ENCODE measurements at places on chromosomes 4 and X.

DNA sequence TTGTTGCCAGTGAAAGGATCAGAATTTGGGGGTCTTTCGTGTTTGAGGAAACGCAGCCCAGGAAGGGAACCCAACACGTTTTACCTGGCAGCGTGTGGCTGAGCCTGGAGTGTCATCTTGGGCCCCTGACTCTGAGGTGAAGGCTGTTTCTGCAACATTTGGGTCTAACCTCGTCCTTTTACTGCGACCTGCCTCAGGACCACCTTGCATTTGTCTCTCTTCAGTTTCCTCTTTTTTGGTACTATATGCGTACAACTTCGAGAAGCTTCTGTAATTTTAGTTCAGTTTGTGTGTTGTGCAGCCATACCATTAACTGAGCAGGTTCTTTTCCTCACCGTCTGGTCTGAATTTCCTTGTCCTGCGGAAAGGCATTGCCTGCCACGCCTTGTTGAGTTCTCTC, 61.5 kb downstream of the TMEM131L start:
- DNase-seq, result no peak

DNA sequence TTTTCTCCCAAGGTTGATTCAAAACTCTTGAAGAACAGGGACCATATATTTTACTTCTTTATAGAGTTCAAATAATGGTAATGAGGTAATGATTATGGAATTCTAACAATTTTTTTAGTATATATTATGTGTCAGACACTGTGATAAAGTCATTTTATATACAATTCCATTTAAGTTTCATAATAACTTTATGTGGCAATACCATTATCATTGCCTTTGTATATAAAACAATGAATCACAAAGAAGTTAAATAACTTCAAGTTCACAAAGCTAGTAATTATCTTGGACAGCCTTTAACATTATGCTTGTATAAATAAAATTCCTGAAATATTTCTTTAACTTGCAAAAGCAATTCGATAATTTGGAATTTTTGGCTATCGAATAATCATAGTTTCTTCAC, 20.6 kb downstream of the MAGEC1 start:
- no peak for DNase-seq

- no peak for DNase-seq
These were observed 89.8 kb upstream of the ARMCX2 start for GRCh38 chrX:101749436-101749835.

- DNase-seq, result no peak
These were observed 57.1 kb downstream of the RELL1 start for GRCh38 chr4:37628977-37629609.

GRCh38 chr4:153152501-153153338, 51.5 kb upstream of the TRIM2 start:
- DNase-seq, result peak; percentile 80

- DNase-seq, result no peak
These were observed 72.9 kb downstream of the WDR19 start for GRCh38 chr4:39255266-39255665.

- DNase-seq, result no peak
These were observed 219.8 kb upstream of the GYPA start for GRCh38 chr4:144360146-144360793.

- DNase-seq, result no peak
These were observed 35.4 kb upstream of the UGT2A3 start for GRCh38 chr4:68987007-68987406.

GRCh38 chr4:108383157-108383556, 214.4 kb upstream of the LEF1 start:
- DNase-seq, result no peak

GRCh38 chr4:112517911-112518310, 1.9 kb upstream of the NEUROG2 start:
- no peak for DNase-seq

DNA sequence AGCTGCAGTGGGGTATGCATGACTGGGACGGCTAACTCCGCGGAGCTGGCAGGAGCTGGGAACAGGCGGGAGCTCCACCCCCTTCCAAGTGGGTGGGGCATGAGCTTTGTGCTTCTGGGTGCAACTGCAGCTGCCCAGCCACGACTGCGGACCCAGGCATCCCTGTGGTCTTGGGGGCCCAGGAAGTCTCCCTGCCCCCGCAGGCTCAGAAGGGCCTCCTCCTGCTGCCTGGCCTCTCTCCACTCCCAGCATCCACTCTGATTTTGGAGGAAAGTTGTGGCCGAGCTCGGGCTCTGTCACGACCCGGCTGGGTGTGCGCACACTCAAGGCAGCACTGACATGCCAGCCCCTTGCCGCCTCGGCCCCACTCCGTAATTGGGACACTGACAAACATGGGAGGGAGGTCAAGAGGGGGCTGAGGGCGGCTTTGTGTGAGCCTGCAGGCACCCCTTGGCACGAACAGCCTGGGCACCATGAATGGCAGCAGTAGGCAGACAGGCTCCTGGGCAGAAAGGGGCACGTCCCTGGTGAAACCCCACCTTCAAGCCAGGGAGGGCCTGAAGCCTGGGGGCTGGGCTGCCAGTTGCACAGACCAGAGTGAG, 822.6 kb downstream of the GLUD2 start:
- peak; percentile 40 for DNase-seq

DNA sequence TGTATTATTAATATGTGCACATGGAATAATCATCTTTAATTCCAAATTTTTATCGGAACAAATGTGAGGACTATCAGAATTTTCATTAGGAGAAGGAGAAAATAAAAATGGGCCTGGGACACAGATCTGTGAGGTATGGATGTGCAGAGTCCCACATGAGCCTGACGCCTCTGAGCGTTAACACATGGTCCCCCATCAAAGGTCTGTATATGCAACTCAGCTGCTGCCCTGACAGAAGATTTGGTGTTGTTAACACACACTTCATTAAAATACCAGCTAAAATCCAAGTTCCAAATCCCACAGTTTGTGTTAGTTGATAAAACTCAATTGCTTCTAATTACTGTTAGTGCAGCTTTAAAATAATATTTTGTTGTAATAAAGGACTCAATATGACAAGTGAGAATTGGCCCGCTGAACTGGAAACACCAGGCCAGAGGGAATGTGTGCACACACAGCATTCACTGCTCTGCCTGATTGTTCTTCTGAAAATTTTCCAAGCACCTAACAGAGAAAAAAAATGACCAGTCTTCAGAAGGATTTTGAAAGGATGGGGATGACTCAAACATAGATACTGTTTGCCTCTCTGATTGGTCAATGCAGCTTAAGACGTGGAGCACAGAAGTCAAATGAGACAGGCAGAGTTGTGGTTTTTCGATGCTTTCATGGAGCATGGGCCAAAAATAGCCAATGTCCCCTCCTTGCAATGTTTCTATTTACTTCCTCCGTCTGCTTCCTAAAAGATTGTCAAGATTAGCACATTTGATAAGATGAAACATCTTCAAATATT, 266.6 kb downstream of the NKX6-1 start:
- DNase-seq, result no peak

DNA sequence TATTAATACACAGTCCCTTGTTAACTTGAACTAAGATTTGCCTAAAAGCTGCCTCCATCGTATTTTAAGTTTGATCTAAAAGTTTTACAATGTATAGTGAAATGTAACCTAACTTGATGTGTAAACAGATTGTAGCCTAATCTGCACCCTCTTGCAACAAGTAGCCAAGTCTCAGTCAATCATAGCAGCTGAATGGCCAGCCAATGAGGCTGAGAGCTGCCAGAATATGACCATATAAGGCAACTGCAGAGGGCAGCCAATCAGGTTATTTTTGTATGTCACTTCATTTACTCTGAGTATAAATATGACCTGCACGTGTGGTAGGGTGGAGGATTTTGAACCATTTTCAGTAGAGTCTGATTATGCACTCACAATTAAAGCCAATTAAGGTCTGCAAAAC, 51.2 kb upstream of the SPANXN3 start:
- DNase-seq, result no peak

- DNase-seq, result no peak
These were observed 40.4 kb upstream of the MAP3K15 start for GRCh38 chrX:19555683-19556082.

DNA sequence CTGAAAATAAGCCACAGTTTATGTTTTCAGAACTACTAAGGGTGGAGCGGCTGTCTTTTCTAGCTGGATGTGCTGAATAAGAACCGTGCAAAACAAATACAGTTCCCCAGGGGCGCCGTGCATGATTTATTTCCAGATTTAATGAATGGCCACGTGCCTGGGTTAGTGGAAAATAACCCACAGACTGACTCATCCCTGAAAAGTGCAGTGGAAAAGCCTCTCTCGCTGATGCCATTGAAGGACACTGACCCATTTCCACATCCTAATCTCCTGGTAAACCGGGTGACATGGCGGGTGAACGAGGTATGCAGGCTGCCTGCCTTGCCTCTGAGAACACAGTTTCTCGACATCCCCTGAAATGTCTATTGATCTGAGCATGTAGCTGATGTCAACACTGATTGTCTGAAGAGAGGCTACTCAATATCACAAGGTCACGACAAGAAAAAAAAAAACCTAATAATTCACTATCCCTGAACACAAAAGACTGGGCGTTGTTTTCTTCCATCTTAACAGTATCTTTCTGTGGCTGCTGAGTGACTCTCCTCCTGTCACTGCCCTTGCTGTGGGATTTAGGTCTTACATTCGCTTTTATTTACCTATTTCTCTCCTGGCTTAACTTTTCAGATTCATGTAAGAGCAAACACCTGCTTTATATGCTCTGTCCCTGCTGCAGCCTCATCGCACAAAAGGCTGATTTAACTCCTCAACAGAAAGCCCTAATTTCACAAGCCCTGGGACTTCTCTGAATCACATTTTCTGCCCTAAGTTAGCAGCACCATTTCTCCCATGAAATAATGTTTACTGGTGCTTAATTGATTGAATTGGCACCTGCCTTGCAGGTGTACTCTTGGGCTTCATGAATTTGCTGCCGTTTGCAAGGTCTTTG, 76.9 kb upstream of the SCOC start:
- DNase-seq, result peak; percentile 62

- no peak for DNase-seq
These were observed 260.6 kb upstream of the BOD1L1 start for GRCh38 chr4:13888112-13888511.

DNA sequence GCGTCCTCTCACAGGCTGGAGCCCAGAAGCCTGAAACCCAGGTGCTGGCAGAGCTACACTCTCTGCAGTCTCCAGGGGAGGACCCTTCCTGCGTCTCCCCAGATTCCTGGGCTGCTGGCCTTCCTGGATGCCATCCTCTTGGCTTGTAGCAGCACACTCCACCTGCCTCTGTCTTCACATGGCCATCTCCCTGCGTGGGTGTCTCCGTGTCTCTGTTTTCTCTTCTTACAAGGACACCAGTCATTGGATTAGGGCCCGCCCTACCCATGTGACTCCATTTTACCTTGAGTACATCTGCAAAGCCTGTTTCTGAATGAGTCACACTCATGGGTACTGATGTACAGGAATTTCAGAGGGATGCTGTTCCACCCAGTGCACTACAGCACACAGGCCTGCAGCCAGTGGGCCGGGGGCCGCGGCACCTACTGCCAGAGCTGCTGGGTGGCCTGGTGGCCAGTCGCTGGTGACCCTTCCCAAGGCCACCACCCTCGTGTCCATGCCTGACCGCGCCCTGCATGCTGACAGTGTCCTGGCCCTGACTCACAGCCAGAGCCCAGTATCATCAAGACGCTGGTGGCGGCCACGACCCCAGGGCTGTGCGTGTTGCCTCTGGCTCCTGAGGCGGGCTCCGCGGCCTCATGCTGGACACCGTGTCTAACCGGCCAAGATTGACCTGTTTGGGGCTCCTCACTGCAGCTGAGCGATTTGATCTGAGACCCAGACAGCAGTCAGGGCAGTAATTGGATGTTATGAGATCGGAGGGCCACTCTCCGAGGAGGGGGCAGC, 63.6 kb upstream of the NKX1-1 start:
- DNase-seq, result no peak

DNA sequence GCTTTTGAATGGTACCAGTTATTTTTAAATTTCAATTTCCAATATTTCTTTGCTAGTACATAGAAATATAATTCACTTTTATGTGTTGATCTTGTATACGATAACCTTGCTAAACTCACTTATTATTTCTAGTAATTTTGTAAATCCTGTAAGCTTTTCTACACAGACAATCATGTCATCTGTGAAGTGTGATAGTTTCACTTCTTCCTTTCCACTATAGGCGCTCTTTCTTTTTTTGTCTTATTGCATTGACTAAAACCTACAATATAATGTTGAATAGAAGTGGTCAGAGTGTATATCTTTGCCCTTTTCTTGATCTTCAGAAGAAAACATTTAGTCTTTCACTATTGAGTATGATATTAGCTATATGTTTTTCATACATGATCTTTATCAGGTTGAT, 76.6 kb downstream of the ZNF182 start:
- DNase-seq, result no peak

DNA sequence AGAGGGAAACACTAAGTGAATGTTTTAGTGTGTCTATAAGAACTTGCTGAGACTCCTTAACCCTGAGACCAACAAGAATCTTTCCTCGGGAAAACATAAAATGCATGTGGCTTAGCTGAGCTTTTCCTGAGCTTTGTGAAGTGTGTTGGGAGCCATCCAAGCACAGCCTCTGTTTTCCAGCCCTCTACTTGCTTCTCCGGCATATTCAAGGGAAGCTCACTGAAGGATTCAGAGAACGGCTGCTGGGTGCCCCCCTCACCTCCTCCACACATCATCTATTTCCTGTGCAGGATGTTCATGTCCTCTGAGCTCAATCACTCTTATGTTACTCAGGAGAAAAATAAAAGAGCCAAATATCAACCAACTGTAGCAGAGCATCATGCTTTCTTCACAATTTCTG, 492.1 kb downstream of the IL15 start:
- no peak for DNase-seq

- peak; percentile 76 for DNase-seq
These were observed at the start of gene ENPEP for GRCh38 chr4:110475881-110476818. TSS of gene ENPEP (plus strand) at chr4:110476155. CDS start at chr4:110476415, 260 bp downstream.

DNA sequence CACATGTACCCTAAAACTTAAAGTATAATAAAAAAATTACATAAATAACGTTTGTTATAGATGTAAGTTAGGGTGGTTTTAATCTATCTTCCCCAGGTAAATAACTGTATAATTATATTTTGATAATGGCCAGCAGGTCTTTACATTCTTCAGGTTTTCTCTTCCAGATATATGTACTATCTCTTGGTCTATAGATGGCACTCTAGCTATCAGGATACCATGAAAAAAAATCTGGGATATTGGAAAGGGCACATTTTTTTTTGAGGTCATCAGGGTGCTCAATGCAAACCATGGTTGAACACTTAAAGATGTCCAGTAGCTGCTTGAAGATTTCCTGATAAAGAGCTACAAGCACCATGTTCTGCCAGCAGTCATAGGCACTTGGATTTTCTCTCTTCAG, 15.6 kb upstream of the ADH4 start:
- no peak for DNase-seq

- no peak for DNase-seq
These were observed 43.0 kb downstream of the CCDC158 start for GRCh38 chr4:76377911-76378310.

DNA sequence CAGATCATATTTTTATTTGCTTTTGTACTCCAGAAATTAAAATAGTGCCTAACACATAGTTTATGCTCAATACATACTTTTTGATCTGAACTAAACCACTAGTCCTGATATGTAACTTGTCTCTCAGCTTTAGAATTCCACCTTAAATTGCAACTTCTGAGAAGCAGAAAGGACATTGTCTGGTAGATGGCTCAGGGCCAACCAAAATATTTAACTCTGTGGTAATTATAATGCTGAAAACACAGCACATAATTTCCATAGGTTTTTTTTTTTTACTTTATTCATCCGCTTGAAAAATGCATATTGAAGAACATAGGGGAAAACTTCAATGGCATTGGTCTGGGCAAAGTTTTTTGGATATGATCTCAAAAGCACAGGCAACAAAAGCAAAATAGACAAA, 59.3 kb downstream of the AREG start:
- no peak for DNase-seq

- DNase-seq, result no peak
These were observed 62.6 kb downstream of the COQ2 start for GRCh38 chr4:83221897-83222441.

GRCh38 chr4:141851246-141851891, 215.0 kb downstream of the IL15 start:
- DNase-seq, result no peak
